HCT116 (cell line): ENCODE measurements at places on chromosomes 7 and 10.

- no peak for DNase-seq
These were observed 53.2 kb upstream of the ZNF33B start for GRCh38 chr10:42691361-42692120.

DNA sequence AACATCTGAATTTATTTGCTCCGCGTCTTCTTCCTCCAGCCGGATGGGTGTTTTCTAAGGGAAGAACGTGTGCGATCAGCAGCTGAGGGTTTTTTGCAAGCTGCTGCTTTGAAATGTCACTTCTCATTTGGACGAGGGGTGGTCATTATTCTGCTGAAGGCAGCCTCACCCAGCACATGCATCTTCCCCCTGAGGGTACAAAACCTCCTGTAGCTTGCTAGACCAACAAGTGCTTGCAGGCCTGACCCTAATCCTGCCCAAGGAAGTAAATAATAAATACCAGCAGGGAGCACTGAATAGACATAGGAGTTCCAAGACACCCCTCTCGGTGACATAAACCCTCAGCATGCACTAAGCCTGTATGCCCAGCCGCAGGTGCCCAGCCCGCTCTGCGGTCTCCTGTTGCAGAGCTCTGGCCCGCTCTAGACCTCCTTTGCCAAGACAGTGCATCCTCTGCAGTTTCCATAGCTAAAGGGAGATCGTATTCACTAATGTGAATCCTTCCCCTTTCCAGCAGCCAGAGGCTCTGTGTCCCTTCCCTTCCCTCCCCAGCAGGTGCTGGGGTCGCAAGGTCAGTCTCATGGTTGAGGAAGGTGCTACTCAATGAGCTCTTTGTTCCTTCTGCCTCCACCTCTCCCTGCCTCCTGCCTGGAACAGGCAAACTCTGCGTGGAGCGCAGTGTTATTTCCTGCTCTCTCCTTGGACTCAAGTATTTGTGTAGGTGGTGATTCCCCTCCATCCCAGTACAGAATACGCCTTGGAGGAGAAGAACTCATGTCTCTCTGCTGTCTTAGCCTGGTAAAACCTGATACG, 36.6 kb downstream of the SBDS start:
- no peak for DNase-seq

DNA sequence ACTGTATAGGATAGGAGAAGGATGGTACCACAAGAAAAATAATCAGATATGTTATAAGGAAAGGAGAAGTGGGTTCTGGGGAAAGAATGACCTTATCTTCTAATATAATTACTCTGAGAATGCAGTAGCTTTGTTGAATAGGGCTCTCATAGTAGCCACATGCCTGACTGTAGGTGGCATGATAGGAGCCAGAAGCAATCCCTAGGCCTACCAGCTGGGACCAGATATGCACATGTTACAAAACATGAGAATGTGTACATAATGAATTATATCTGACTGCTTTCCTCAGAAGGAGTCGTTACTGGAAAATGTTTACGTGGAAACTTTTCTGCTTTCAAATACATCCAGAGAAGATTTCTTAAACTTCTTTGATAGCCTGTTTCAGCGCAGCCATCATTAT, 53.2 kb upstream of the FAM3C start:
- DNase-seq, result no peak

DNA sequence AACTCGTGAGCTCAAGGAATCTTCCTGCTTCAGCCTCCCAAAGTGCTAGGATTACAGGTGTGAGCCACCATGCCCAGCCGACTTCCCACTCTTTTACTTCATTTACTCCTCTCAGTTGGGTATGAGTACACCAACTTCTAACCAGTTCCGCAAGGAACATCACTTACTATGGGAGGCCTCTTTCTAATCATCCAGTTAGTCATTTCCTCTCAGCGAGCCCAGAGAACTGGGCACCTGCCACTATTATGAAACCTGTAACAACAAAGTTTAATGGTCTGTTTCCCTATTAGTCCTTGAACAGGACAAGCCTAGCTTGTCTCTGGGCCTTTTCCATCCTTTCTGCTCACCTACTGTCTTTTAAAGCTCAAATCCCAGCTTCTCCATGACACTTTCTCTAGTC, 88.8 kb downstream of the DNMBP start:
- no peak for DNase-seq

- no peak for DNase-seq
These were observed 178.5 kb downstream of the TAX1BP1 start for GRCh38 chr7:27918503-27918902.

GRCh38 chr10:115856580-115856979, 416.4 kb downstream of the GFRA1 start:
- no peak for DNase-seq

GRCh38 chr7:157088136-157088535, 50.6 kb upstream of the UBE3C start:
- no peak for DNase-seq

- DNase-seq, result no peak
These were observed 32.2 kb upstream of the GLI3 start for GRCh38 chr7:42269161-42269560.

DNA sequence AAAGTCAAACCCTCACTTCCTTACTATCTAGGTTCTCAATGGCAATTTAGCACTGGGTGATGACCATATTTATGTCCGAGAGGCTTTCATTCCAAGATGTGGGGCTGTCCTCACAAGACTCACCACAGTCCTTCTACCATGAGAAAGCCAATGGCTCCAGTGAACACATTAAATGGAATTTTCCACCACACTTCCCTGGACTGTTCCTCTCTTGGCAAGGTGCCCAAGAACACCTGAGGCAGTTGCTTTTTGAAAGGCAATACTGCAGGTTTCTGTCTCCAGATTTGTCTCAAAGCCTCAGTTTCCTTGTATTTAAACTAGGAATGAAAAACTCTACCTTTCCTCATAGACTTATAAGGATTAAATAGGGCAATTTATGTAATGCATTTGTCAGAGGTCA, 24.2 kb downstream of the AFAP1L2 start:
- DNase-seq, result no peak

- DNase-seq, result no peak
These were observed 39.1 kb downstream of the MTPN start for GRCh38 chr7:135938086-135938485.

DNA sequence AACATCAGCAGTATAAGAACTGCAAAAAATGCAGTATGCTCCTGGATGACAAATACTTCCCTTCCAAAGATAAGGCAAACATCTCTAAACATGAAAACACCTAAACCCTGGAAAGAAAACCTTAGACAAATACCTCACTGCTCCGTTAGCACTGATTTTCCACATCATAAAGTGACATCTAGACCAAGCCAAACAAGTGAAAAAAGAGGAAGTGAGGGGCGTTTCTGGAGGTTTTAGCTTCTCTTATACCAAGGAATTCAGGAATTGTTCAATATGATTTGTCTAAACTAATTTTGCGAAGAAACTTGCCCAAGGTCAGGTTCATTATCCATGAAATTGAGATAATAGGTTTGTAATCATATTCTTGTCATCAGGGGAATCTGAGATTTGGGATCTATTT, 279.7 kb downstream of the ADRA2A start:
- no peak for DNase-seq

DNA sequence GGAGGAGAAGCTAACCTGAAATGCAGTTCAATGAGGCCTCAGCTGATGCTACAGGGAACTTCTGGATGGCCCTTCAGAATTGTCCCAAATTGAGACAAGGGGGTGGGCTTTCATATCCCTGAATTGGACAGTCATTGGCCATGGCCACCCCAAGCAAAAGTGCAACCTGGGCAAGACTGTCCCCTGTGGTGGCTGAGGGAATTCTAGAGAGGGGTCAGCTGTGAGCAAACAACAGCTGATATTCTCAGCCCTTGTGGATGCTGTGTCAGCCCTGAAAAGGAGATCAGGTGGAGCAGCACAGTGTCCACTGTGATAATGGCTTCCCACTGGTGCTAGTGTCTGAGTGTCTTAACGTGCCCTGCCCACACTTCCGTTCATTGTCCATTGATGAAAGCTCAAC, 76.6 kb downstream of the SLC16A9 start:
- no peak for DNase-seq

- DNase-seq, result peak; percentile 80
These were observed 6.6 kb upstream of the INSIG1 start for GRCh38 chr7:155291045-155291530.

GRCh38 chr10:93806903-93807302, 49.2 kb downstream of the LGI1 start:
- no peak for DNase-seq

GRCh38 chr10:31151301-31151700, 119.6 kb upstream of the ZNF438 start:
- no peak for DNase-seq

DNA sequence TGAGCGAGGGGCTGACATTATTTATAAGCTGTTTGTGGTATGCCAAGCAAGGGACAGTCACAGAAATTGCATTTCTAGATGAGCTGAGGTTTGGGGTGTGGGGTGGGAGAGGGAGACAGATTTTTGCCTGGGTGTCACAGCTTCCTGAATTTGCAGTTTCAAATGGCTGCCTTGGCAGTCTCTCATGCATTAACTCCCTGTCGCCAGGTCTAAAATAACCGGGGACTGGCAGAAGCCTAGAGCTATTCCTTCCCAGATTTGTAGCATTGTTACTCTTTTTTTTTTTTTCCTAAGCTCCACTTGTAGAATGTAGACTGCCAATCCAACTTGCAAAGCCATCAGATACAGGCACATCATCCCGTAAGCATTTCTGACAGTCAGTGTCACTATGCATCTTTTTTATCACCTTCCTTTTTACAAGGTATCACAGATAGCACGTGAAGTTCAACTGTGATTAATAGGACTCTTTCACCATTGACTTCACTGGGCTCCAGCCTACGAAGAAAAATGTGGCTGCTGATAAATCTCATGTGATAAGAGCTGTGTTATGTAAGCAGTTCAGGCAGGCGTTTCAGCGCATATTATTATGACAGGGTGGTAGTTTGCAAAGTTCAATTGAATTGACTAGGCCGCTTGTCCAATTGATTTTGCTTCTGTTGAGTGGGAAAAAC, 130.7 kb upstream of the CELF2 start:
- DNase-seq, result no peak

DNA sequence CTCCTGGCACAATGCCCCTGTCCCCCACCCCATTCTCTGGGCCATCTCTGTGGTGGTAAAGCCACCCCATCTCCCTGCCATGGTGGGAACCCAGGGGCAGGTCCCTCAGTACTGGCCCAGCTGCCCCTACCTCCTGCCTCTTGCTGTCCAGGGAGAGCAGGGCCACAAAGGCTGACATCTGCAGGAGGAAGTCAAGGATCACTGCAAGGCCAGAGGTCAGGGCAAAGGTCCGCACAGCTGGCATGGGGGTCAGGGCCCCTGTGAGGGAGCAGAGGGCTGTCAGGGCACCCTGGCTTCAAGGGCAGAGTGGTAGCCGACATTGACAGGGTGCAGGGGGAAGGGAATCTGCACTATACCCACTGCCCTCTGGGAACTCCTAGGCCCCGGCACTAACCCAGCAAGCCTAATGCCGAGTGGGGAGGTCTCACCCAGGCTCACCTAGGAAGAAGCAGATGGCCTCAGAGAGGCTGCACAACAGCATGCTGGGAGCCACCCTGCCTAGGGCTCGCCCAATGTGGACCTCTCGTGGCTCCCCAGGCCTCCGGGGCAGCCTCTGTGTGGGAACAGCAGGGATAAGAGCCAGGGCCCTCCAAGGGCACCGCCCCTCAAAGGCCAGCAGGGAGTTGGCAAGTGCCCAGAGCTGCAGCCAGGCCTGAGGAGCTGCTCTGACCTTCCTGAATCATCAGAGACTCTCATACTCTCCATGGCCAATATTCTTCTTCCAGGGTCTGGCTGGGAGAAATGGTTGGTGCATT, 7.7 kb downstream of the NPC1L1 start:
- no peak for DNase-seq

GRCh38 chr10:48762064-48763042, 77.7 kb downstream of the WDFY4 start:
- no peak for DNase-seq

DNA sequence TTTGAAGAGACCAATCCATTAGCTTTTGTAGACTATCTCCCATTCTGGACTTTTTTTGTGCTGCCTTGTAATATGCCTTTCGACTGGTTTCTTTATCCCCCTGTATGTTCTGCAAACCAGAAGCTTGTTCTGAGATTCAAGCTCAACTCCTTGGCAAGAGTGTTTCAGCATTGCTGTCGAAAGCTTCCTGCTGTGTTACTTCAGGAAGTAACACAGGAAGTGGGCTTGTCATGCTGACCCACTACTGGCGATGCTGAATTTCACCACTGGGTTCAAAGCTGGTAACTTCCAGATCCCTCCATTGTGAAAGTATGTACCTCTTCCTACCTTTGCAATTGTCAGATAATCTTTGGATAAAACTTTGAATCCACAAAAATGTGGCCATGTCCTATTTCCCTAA, 57.9 kb upstream of the INSYN2A start:
- no peak for DNase-seq

GRCh38 chr10:121556918-121557573, 41.2 kb downstream of the FGFR2 start:
- no peak for DNase-seq

- no peak for DNase-seq
These were observed 223.1 kb downstream of the REEP3 start for GRCh38 chr10:63744060-63744941.

- DNase-seq, result no peak
These were observed 116.4 kb upstream of the NOBOX start for GRCh38 chr7:144519925-144520324.

GRCh38 chr10:89278034-89278535, 23.8 kb upstream of the IFIT2 start:
- peak; percentile 67 for DNase-seq

DNA sequence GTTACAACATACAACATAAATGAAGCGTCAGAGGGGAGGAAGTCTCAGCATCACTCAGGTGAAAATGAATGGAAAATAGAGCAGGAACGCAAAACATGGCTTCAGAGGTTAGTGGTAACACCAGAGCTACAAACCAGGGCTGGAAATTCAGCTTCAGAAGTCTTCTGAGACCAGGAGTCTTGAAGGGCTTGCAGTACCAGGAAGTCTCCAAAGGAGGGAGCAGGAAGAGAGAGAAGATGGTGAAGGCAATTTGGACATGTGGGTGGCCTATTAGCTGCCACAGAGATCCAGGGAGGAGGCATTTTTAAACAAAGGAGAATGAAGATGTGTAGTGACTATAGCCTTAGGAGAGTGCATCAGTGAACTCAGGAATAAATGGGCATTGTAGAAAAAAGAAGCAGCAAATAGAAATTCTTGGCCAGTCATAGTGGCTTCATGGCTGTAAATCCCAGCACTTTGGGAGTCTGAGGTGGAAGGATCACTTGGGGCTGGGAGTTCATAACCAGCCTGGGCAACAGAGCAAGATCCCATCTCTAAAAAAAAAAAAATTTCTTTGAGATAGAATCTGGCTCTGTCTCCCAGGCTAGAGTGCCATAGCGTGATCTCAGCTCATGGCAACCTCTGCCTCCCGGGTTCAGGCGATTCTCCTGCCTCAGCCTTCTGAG, 9.3 kb upstream of the TET1 start:
- peak; percentile 81 for DNase-seq

- DNase-seq, result no peak
These were observed 103.6 kb downstream of the ARHGAP22 start for GRCh38 chr10:48501226-48501625.

- no peak for DNase-seq
These were observed 115.3 kb downstream of the NKX6-2 start for GRCh38 chr10:132670546-132671227.

GRCh38 chr7:147432079-147432478, 1158.5 kb upstream of the C7orf33 start:
- DNase-seq, result no peak

- DNase-seq, result no peak
These were observed 185.6 kb downstream of the PAXIP1 start for GRCh38 chr7:154817224-154817896.
